Mesothelial cell of epicardium (in vitro differentiated cells): ENCODE measurements at places on chromosomes 11 and 22.

DNA sequence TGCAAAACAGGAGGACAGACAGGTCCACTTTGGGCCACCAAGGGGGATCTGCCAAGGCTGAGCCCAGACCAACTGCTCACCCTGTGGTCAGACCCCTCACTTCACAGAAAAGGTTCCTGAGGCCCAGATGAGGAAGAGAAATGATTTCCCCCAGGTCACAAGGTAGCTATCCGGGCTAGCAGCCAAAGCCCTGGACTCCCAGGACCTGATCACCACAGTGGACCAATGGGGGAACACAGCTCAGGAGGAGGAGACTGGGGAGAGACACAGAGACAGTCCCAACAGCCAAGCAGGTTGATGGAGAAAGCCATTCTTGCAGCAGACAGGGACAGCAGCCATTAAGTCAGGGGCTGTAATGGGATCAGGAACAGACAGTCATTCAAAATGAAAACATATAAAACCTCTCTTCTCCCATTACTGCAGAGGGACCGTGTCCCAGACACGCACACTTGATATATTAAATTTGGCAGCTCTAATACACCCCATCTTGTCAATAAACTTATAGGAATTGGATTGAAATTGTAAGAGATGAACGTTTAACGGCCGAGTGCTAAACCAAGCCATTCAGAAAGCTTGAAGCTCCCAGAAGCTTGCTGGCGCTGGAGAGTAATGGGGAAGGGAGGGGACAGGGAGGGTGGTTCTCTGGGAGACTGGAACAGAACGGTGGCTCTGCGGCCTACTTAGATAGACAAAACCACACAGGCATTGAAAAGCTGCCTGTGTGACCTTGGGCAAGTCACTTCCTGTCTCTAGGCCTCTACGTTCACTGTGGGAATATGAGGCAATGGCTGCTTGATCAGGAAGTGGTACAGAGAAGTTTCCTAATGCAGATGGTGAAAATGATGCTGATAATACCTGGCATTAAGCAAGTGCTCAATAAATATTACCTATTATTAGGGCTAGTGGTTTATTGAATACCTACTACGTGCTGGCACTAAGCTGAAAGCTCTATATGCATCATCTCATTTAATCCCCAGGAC, 16.0 kb downstream of the ZMAT5 start:
- H3K36me3 ChIP-seq: peaks cover 7% of the 10 kb centered on the region
- H3K27me3 ChIP-seq: no peaks in the 10 kb centered on the region
- H3K4me1 ChIP-seq: no peaks in the 10 kb centered on the region
- no peak for DNase-seq
- H3K27ac ChIP-seq: no peak overlapping the region
- no peak overlapping the region for H3K4me3 ChIP-seq

DNA sequence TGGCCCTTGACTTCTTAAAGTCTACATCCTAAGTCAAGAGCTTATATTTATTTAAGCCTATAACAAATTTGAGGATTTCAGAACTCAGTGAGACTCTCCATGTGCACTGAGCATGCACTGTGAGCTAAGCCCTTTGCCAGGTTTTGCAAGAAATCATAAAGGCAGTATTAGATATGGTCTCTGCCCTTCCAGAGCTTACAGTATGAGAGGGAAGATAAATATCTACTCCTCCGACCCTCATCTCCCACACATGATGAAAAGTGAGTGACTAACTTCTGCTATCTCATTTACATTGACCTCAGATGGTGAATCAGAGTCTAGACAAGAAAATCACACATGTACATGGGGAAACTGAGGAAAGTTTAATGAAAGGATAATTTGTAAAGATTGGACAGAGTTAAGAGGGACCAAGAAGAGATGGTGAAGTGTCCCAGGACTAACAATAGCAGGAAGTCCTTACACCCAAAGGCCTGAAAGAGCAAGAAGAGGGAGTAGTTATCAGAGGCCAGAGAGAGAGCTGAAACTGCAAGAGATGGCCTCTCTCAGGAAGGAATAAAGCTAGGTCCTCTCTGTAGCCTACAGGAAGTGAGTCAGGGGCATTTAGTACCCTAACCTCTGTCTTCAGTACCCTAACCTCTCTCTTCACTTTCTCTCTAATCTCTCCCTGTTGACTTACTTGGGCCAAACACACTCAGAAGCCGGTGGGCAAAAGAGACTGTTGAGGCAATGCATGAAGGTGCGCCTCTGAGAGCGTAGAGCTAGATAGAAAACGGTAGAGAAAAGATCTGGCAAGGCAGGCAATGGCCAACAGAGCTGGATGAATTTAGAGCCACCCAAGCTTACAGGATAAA, 23.0 kb upstream of the BLID start:
- peaks cover 19% of the 10 kb centered on the region for H3K4me1 ChIP-seq
- no peaks in the 10 kb centered on the region for H3K27me3 ChIP-seq
- H3K27ac ChIP-seq: peak overlapping the region; percentile 1

GRCh38 chr22:23359583-23360123, 179.3 kb downstream of the BCR start:
- no peak overlapping the region for H3K4me3 ChIP-seq
- peaks cover 33% of the 10 kb centered on the region for H3K27me3 ChIP-seq
- no peak for DNase-seq
- no peaks in the 10 kb centered on the region for H3K4me1 ChIP-seq
- H3K36me3 ChIP-seq: no peaks in the 10 kb centered on the region
- no peak overlapping the region for H3K27ac ChIP-seq

- H3K36me3 ChIP-seq: peaks cover 5% of the 10 kb centered on the region
- no peaks in the 10 kb centered on the region for H3K27me3 ChIP-seq
- DNase-seq: no peak
- peak overlapping the region; percentile 86 for H3K27ac ChIP-seq
- no peak overlapping the region for H3K4me3 ChIP-seq
- peaks cover 23% of the 10 kb centered on the region for H3K4me1 ChIP-seq
These were observed 11.9 kb downstream of the CELF1 start for GRCh38 chr11:47541070-47541469.

DNA sequence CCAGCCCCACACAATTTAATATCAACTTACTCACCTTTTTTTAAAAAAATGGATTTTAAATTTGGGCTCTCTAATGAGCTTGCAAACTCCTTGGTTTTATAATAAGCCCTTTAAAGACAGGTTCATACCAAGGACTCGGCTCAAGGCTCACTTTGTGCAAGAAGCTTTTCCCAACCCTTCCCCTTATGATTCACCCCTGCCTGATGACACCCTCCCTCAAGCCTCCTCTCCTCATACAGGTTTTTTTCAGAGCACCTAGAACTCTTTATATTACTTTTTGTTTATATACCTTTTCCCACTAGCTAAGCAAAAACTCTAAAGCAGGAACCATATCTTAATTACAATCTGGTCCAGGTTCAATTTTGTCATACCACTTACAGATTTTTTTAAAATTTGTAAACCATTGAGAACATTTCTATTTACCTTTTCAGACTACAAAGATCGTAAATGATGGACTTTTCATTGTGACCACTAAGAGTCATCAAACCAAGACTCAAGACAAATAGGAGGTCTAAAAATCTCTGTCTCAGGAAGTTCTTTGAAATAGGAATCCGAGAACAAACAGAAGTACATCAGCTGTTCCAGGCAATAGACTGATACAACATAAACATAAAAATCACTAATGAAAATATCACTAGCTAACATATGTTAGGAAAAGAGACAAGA, 13.1 kb upstream of the EXPH5 start:
- H3K4me3 ChIP-seq: no peak overlapping the region
- H3K27ac ChIP-seq: peak overlapping the region; percentile 26
- no peak for DNase-seq
- peaks cover 9% of the 10 kb centered on the region for H3K4me1 ChIP-seq
- no peaks in the 10 kb centered on the region for H3K36me3 ChIP-seq

- no peak overlapping the region for H3K27ac ChIP-seq
- DNase-seq: no peak
- no peak overlapping the region for H3K4me3 ChIP-seq
- H3K4me1 ChIP-seq: peaks cover 12% of the 10 kb centered on the region
These were observed 114.2 kb upstream of the PARVA start for GRCh38 chr11:12263141-12263693.

DNA sequence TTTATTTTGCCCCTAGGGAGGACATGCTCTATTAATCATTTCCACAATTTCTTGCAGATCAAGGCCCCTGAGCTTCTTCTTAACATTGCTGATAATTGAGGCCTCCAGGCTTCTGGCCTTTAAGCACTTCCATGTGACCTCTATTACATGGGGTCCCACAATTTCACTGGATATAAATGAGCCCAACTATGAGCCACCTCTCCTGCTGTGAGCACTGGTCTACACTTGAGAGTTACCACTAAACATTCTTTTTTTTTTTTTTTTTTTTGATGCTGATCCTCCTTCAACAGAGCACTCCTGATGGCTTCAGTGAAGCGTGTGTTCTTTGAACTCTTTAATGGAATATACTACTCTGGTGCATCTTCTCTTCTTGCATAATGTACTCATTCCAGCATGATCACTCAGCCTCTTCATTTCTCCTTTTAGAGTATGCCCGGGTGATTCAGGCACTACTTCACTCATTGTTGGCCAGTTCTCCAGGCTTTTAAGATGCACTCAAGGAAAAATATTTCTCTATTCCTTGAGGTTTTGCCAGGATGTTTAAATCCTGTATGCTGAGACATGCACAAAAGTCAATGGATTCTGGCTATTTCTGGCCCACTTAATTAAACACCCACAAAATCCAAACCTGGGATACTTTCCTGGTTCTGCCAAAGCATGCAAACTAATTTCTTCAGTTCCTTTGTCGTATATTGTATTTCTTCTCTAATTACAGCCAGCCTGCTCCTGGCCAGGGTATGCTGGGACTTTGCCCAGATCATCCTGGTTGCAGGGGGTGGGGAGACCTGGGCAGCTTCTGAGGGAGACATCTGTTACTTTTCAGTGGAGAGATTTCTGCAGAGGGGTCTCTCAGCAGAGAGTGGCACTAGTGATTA, 257.8 kb upstream of the LUZP2 start:
- no peak overlapping the region for H3K4me3 ChIP-seq
- H3K36me3 ChIP-seq: no peaks in the 10 kb centered on the region
- H3K27ac ChIP-seq: no peak overlapping the region
- H3K4me1 ChIP-seq: peaks cover 9% of the 10 kb centered on the region
- no peak for DNase-seq

GRCh38 chr11:75193271-75193670, 42.4 kb downstream of the SLCO2B1 start:
- DNase-seq: no peak
- no peak overlapping the region for H3K4me3 ChIP-seq
- peaks cover 5% of the 10 kb centered on the region for H3K27me3 ChIP-seq
- no peak overlapping the region for H3K27ac ChIP-seq
- H3K36me3 ChIP-seq: no peaks in the 10 kb centered on the region

GRCh38 chr11:119537306-119538253, 114.6 kb upstream of the THY1 start:
- H3K4me3 ChIP-seq: no peak overlapping the region
- H3K4me1 ChIP-seq: peaks cover 2% of the 10 kb centered on the region
- no peak for DNase-seq
- H3K27ac ChIP-seq: no peak overlapping the region

DNA sequence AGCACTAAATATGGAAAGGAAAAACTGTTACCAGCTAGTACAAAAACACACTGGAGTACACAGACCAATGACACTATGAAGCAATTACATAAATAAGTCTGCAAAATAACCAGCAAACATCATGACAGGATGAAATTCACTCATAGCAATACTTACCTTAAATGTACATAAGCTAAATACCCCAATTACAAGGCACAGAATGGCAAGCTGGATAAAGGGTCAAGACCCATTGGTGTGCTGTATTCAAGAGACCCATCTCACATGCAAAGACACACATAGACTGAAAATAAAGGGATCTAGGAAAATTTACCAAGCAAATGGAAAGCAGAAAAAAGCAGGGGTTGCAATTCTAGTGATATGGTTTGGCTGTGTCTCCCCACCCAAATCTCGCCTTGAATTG, 44.0 kb upstream of the CALCA start:
- H3K4me1 ChIP-seq: peaks cover 15% of the 10 kb centered on the region
- DNase-seq: no peak
- no peak overlapping the region for H3K27ac ChIP-seq
- H3K27me3 ChIP-seq: no peaks in the 10 kb centered on the region
- peaks cover 2% of the 10 kb centered on the region for H3K36me3 ChIP-seq
- no peak overlapping the region for H3K4me3 ChIP-seq

DNA sequence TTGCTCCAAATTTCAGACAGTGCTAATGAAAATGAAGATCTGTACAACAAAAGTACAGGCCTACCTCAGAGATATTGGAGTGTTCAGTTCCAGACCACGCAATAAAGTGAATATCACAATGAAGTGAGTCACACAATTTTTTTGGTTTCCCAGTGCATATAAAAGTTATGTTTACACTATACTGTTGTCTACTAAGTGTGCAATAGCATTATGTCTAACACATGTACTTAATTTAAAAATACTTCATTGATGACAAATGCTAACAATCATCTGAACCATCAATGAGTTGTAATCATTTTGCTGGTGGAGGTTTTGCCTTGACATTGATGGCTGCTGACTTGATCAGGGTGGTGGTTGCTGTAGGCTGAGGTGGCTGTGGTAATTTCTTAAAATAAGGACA, 60.6 kb upstream of the E2F8 start:
- peaks cover 10% of the 10 kb centered on the region for H3K27me3 ChIP-seq
- H3K4me1 ChIP-seq: no peaks in the 10 kb centered on the region
- H3K27ac ChIP-seq: no peak overlapping the region
- H3K36me3 ChIP-seq: no peaks in the 10 kb centered on the region
- H3K4me3 ChIP-seq: no peak overlapping the region

DNA sequence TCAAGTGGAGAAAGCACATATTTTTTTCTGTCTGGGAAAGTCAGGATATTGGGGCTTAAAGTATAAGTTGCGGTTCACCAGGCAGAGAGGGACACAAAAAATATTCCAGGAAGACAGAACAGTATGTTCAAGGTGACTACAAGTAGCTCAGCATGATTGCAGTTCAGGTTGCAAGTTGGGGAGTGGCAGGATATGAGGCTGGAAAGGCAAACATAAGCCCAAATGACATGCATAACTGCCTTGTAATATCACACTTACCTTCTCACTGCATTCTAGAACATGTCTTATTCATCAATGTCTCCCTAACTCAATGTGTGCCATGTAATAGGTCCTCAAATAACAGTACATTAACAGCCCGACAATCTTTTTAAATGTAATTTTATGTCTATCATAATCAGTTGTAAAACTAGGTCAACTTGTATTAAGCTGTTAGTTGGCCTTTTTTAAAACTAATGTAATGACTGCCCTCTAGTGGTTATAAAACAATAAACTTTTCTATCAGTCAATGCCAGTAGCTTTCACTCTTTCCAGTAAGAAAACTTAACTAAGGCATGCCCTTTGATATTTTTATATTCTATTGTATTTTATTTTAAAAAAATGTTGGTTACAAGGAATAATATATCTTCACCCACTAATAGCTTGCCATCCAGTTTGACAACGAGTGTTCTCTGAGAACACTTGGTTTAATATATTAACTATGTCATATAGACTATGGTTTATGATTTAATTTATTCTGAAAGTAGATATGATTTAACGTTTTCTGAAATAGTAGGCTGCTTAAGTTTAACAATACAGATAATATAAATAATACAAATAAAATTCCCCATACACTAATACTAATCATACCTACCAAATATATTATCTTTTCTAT, 39.4 kb upstream of the CFAP300 start:
- no peak overlapping the region for H3K27ac ChIP-seq
- H3K27me3 ChIP-seq: no peaks in the 10 kb centered on the region
- H3K4me3 ChIP-seq: no peak overlapping the region
- DNase-seq: no peak
